ENCODE measurements at places on chromosomes 7 and 10.

DNA sequence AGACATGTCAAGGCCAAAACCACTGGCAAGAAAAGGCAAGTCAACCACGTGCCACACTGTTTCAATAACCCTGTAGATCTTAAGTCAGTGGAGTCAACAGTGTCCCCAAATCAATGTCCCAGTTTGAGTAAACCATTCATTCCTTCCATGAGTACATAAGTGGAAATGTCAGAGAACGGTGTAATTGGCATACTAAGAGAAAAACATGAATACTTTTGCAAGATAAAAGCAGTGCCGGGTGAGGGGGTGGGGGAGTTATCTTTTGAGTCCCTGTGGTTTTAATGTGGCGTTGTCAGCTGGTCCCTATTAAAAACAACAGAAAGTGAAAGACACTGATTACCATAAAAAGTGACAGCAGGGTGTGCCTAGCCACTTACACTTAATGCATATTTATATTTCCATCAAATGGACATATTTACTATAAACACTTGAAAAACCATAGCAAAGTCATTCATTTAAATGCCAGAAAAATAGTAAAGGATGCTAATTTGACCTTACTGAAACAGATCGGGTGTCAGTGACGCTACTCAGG, 37.8 kb downstream of the RSU1 start:
- DNase-seq: no peak

DNA sequence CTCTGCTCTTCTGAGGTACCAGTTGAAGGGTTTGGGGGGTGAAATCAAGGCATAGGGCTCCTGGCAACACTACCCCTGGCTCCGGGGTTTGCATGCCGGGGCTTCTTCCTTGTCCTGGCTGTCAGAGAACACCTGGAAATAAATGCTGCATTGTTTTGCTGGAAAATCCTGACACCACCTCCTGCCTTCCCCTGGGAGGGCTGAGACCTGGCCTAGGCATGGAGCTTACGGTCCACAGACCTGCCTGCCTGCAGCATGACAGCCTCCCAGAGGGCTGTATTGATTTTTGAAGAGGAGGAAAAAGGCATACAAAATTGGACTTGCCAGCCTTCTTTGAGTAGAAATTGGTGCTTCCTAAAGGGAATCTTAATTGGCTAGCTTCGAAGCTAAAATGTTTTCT, 227.1 kb downstream of the MGMT start:
- DNase-seq: no peak

GRCh38 chr7:4745265-4745919, 30.0 kb upstream of the AP5Z1 start:
- no peak for DNase-seq

- DNase-seq: peak; percentile 67
Observed at GRCh38 chr10:31318382-31318853, 598 bp upstream of the ZEB1 start.

GRCh38 chr10:62046522-62047227, 145.2 kb downstream of the ARID5B start:
- DNase-seq: peak; percentile 36

DNA sequence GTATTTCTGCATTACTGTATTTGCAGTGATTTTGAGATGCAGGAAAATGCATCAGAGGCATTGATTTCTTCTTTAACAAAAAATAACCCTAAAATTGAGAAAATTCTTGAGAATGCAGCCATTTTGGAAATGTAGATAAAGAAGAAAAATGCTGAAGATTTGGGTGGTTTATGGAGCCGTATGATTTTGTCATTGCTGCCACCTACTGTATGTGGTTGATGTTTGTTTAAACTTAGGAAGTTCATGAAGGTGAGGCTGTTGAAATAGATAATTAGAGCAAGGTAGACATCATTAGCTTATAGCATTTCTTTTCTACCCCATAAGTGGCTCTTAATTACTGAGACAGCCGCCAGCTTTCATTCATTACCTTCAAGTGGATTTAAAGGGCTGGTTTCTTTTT, 92.1 kb upstream of the SAMD8 start:
- peak; percentile 14 for DNase-seq

DNA sequence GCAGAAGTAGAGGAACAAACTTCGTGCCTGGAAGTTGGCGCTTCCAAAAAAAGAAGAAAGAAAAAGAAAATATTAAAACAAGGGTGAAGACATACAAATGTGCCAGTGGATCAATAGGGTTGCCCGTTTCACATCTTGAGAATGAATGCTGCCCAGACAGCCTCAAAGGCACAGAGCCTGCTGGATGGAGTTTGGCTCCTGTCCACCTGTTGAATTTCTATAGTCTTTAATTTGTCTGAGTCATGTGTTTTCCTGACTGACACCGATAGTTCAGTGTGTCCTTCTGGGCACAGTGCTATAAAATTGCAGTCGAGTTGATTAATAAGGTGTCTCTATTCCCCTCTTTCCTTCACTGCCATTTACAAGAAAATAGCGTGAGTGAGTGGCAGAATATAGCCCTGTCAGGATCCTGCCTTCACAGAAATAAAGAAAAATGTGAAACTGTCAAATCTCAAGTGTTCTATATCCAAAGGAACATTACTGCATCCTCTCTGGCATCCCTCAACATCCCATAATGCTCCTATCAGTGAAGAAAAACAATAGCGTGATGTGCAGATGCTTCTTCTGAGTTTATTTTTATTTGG, 471.3 kb upstream of the AUTS2 start:
- DNase-seq: no peak

DNA sequence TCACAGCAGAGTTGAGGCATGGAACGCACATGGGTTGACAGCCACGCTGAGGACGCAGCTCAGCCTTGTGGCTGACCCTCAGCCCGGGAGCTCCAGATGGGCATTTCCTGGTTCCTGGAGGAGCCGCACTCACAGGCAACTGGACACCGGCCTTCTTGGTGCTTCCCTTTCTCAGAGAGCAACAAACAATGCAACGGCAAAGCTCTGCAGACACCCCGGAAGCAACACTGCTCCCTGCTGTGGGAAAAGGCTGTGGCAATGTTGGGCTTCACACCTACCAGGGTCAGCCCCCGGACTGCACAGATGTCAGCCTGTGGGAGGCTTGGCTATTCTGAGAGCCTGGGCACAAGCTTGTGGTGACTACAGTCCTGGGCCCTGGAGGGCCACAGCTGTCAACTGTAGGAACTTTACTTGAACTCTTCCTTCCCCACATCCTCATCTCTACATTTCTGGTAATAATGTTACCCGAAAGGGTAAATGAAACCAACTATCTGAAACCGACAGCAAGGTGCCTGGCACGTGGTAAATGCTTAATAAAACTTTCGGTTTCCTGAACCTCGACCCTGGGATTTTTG, 597.5 kb upstream of the MKI67 start:
- DNase-seq: no peak

GRCh38 chr7:120272261-120272660, 714 bp upstream of the KCND2 start:
- no peak for DNase-seq

DNA sequence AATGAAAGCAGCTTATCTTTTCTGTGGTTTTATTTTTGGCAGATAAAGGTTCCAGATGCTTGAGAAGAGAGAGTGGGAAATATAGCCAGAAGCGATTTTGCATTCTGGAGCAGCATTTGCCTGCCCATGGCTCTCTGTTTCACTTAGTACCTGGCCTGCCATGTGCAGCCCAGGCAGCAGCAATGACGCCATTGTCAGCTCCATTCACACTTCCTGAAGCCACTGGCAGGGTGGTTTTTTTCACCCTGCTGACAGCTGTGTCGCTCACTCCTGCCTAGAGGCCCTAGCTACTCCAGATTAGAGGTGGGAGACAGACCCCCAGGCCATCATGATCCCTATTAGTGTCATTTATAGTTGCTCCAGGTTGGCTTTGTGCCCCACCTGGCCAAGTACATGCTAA, 30.1 kb upstream of the NEUROD6 start:
- DNase-seq: no peak

GRCh38 chr7:118054529-118054928, 129.4 kb upstream of the LSM8 start:
- DNase-seq: no peak

DNA sequence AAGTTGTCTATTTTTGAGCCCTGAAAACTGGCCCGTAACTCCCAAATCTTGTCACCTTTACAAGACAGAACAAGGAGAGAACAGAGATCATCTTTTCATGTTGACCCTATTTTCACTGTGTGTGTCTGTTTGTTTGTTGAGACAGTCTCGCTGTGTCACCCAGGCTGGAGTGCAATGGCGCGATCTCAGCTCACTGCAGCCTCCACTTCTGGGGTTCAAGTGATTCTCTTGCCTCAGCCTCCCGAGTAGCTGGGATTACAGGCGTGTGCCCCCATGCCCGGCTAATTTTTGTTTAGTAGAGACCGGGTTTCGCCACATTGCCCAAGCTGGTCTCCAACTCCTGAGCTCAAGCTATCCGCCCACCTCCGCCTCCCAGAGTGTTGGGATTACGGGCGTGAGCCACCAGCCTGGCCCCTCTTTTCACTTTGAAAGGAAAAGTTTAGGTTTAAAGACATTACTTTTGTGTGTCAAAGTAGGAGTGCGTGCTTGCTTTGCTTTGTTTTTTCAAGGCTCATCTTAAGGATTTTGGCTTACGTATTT, 32.1 kb downstream of the FOXK1 start:
- no peak for DNase-seq

DNA sequence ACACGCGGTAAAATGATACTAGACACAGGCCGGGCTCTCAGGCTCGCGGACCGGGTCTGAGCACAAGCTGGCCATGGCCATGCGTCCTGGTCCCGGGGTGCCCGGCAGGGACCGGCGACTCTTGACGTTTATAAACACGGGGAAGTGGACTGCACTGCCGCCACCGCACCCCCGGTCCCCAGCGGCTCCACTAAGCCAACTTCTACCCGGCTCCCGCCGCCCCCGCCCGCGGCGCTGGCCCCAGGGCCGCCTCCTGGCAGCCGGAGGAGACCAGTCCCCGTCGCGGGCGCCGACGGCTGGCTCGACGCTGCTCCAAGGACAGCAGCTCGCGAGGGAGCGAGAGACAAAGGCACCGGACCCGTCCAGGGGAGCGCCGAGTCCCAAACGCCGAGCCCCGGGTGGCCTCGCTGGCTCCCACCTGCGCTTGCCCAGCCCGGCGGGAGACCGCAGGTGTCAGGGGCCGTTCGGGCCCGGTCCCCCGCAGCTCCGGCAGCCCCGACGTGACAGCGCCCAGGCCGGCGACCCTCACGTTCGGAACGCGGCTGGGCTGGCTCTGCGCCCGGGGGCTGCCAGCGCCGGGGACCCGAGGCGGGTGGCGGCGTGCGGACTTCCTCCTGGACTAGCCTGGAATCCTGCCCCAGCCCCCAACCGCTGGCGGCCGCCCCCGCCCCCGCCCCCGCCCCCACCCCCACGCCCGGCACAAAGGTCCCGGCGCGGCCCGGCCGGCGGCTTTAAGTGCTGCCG, 517 bp downstream of the ITGB1 start:
- no peak for DNase-seq

DNA sequence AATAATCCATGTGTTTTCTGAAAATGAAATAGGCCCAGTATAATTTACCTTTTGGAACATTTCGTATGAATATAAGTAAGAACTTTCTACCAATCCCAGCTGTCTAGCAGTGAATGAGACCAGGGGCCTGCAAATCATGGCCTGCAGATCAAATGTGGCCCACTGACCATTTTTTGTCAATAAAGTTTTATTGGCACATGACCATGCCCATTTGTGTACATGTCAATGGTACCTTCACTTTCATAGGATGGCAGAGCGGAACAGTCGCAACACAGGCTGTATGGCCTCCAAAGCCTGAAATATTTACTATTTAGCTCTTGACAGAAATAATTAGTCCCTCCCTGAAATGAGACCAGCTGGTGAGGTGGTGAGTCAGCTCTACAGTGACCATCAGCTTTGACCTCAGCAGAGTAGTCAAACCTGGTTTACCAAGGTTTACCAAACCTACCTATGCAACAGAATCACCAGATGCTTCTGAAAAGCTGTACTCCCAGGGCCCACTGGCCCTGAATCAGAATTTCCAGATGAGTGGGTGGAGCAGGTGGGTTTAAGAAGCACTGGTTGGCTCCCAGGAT, 13.8 kb upstream of the C10orf90 start:
- no peak for DNase-seq

GRCh38 chr7:17380736-17381662, 82.5 kb downstream of the AHR start:
- no peak for DNase-seq

GRCh38 chr7:71769326-71769725, 637.4 kb downstream of the GALNT17 start:
- DNase-seq: no peak

- DNase-seq: no peak
Observed at GRCh38 chr10:112221545-112221944, 38.0 kb upstream of the GPAM start.

DNA sequence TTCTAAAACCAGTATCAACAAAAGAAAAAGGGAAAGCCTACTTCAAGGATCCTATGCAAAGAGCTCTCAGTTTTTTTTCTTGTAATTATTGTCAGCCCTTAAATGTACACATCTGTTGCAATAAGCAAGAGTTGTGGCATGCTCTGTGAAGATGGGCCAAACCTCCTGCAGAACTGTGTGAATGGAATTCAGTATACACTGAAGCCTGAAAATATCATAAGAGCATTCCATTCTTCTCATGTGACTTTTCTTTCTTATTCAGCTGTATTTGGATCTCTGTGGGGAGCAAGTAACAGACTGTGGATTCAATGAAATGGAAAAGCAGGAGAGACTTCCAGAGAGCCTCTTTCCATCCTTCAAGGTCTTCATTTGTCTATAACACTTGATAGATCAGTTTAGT, 130.7 kb downstream of the SAMD9 start:
- no peak for DNase-seq

DNA sequence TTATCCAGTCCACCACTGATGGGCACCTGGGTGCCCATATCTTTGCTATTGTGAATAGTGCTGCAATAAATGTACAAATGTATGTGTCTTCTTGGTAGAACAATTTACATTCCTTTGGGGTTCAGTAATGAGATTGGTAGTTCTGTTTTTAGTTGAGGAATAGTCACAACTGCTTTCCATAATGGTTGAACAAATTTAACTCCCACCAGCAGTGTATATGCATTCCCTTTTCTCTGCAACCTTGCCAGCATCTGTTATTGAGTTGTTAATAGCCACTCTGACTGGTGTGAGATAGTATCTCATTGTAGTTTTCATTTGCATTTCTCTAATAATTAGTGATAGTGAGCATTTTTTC, 27.8 kb downstream of the COA1 start:
- no peak for DNase-seq

GRCh38 chr7:155414547-155415492, 43.1 kb upstream of the EN2 start:
- no peak for DNase-seq

- DNase-seq: no peak
Observed at GRCh38 chr10:86967481-86967941, 771 bp upstream of the ADIRF start.

- DNase-seq: no peak
Observed at GRCh38 chr7:55474944-55475854, 97.1 kb downstream of the VOPP1 start.

GRCh38 chr10:110420401-110421193, 77.1 kb upstream of the DUSP5 start:
- no peak for DNase-seq

- DNase-seq: no peak
Observed at GRCh38 chr10:46227571-46227935, 59.2 kb upstream of the ANTXRL start.

Data from GF-D8 (cell line).